ENCODE measurements at places on chromosomes 7 and 10.

GRCh38 chr7:130048906-130049305, 2.3 kb downstream of the ZC3HC1 start:
- H3K36me3 ChIP-seq, result peaks cover 13% of the 10 kb centered on the region
- H3K27ac ChIP-seq, result no peak overlapping the region
- H3K4me1 ChIP-seq, result peaks cover 10% of the 10 kb centered on the region

DNA sequence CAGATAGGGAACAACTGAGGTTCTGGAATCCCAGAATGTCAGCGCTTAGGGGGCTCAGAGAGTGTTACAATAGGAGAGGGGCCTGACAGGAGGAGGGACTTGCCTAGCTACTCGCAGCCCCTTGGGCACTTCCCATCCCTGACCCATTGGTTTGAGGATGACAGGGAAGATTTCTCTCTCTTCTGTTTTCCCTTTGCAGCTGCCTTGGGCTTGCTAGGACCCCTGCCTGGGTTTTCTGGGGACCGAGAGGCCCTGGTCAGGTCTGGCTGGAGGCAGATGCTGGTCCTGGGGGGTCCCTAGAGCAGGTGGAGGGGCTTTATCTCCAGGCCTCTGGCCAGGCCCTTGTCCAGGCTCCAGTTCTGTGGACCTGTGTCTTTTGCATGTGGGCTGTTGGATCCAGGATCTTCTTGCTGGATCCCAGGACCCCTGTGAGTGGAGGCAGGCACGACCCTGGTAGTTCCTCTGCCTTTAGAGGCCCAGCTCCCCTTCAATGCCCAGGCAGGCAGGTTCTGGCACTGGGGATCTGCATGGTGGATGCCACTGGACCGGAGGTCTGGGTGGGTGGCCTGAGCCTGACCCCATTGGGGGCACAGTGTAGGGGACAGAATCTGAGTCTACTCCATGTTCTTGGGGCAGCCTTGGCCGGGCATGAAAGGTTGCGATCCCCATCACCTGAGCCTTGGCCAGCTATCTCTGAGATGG, 26.9 kb downstream of the RAMP3 start:
- DNase-seq, result no peak
- peaks cover 4% of the 10 kb centered on the region for H3K27me3 ChIP-seq
- no peak overlapping the region for H3K27ac ChIP-seq
- H3K4me1 ChIP-seq, result no peaks in the 10 kb centered on the region
- no peak overlapping the region for H3K4me3 ChIP-seq
- no peaks in the 10 kb centered on the region for H3K36me3 ChIP-seq

GRCh38 chr7:137882261-137882668, 35.5 kb upstream of the DGKI start:
- peak; percentile 21 for DNase-seq
- peaks cover 44% of the 10 kb centered on the region for H3K4me1 ChIP-seq
- H3K36me3 ChIP-seq, result peaks cover 49% of the 10 kb centered on the region
- H3K27ac ChIP-seq, result peak overlapping the region; percentile 61
- H3K27me3 ChIP-seq, result no peaks in the 10 kb centered on the region

GRCh38 chr10:61847640-61848039, 53.9 kb upstream of the ARID5B start:
- H3K4me3 ChIP-seq, result no peak overlapping the region
- H3K36me3 ChIP-seq, result no peaks in the 10 kb centered on the region
- no peaks in the 10 kb centered on the region for H3K27me3 ChIP-seq
- H3K4me1 ChIP-seq, result peaks cover 5% of the 10 kb centered on the region

DNA sequence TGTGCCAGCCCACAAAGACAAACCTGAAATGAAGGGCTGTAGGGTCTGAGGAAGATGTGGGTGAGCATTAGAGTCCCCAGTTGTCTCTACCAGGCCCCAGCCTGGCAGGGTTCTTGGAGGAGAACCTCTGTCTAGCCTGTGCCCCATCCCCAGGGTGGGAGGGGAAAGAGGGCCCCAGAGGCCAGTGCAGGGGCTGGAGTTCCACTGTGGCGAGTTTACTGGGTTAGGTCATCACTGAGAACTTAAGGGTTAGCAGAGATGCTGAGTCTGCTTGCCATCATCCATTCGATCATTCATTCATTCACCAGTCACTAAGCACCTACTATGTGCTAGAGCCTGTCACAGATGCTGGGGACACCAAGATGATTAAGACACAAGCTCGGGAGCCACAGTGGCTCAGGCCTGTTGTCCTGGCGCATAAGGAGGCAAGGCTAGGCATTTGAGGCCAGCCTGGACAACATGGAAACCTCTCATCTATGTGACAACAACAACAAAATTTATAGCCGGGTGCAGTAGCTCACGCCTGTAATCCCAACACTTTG, 2.6 kb downstream of the ANKRD2 start:
- H3K27me3 ChIP-seq, result peaks cover 9% of the 10 kb centered on the region
- no peak for DNase-seq
- H3K4me3 ChIP-seq, result no peak overlapping the region
- no peak overlapping the region for H3K27ac ChIP-seq
- no peaks in the 10 kb centered on the region for H3K36me3 ChIP-seq

GRCh38 chr10:131227163-131227740, 84.3 kb downstream of the TCERG1L start:
- H3K4me1 ChIP-seq, result no peaks in the 10 kb centered on the region
- no peak for DNase-seq
- H3K27ac ChIP-seq, result no peak overlapping the region
- no peak overlapping the region for H3K4me3 ChIP-seq
- no peaks in the 10 kb centered on the region for H3K27me3 ChIP-seq

- no peak overlapping the region for H3K27ac ChIP-seq
- no peak overlapping the region for H3K4me3 ChIP-seq
- H3K27me3 ChIP-seq, result no peaks in the 10 kb centered on the region
- peaks cover 12% of the 10 kb centered on the region for H3K4me1 ChIP-seq
Observed at GRCh38 chr7:141974831-141975230, 1.3 kb upstream of the TAS2R38 start.

GRCh38 chr10:103395754-103396066, 565 bp downstream of the ATP5MK start:
- peaks cover 62% of the 10 kb centered on the region for H3K36me3 ChIP-seq
- peak overlapping the region; percentile 99 for H3K4me3 ChIP-seq
- no peak for DNase-seq

- no peak overlapping the region for H3K27ac ChIP-seq
- H3K4me3 ChIP-seq, result no peak overlapping the region
- no peaks in the 10 kb centered on the region for H3K36me3 ChIP-seq
- DNase-seq, result no peak
- no peaks in the 10 kb centered on the region for H3K4me1 ChIP-seq
- H3K27me3 ChIP-seq, result peaks cover 14% of the 10 kb centered on the region
Observed at GRCh38 chr7:78037603-78038002, 239.0 kb downstream of the PHTF2 start.

DNA sequence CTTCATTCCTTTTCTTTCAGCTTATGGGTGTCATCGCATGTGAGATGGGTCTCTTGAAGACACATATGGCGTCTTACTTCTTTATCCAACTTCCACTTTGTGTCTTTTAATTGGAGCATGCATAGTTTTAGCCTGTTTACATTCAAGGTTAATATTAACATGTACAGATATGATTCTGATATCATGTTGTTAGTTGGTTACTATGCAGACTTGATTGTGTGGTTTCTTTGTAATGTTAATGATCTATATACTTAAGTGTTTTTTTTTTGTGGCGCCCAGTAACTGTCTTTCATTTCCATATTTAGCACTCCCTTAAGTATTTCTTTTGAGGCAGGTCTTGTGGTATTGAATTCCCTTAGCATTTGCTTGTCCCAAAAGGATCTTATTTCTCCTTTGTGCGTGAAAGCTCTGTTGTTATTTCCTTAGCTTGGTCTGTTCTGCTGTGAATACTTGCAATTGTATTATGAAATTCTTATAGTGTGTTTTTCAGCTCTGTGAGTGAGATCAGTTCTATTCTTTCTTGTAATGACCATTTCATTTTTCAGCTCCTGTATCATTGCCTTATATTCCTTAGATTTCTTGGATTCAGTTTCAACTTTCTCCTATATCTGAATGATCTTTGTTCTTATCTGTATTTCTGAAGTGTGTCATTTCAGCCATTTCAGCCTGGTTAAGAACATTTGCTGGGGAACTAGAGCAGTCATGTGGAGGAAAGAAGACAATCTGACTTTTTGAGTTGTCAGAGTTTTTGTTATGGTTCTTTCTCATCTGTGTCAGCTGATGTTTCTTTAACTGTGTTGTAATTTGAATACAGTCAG, 88.4 kb downstream of the ABCA13 start:
- no peaks in the 10 kb centered on the region for H3K4me1 ChIP-seq
- H3K27ac ChIP-seq, result no peak overlapping the region
- H3K27me3 ChIP-seq, result no peaks in the 10 kb centered on the region
- H3K36me3 ChIP-seq, result peaks cover 4% of the 10 kb centered on the region
- no peak overlapping the region for H3K4me3 ChIP-seq
- DNase-seq, result no peak

- no peak for DNase-seq
- peaks cover 35% of the 10 kb centered on the region for H3K4me1 ChIP-seq
- H3K27me3 ChIP-seq, result peaks cover 18% of the 10 kb centered on the region
- H3K27ac ChIP-seq, result no peak overlapping the region
- no peaks in the 10 kb centered on the region for H3K36me3 ChIP-seq
Observed at GRCh38 chr10:3476186-3476585, 303.6 kb upstream of the PITRM1 start.

DNA sequence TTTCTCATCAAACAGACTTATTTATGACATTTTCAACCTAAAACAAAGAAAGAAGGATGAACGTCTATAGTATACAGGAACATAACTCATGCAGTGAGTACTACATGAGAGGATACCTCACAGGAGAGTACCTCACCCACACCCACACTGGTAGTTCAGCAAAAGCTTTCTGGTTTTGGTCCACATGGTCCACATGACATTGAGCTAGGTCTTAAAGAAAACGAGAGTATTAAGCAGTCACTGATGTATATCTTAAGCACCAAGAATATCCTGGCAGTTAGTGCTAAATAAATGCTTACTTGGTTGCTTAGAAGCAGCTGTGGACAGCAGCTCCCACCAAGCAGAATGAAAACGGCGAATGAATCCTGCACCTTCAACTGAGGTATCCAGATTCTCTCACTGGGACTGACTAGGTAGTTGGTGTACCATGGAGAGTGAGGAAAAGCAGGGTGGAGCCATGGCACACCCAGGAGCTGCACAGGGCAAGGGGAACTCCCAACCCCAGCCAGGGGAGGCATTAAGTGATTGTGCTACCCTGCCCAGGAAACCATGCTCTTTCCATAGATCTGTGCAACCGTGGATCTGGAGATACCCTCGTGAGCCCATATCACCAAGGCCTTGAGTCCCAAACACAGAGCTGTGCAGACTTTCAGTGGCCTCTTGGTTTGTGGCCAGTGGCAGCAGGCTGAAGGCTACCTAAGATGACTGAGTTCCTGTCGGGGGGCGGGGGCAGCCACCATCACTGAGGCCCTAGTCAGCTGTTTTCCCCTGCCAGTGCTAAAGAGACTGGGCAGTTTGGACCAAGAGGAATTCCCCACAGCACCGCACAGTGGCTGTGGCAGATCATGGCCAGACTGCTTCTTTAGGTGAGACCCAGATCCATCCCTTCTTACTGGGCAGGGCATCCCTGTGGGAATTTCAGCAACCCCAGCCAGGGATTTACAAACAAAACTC, 143.4 kb downstream of the SGMS1 start:
- no peaks in the 10 kb centered on the region for H3K4me1 ChIP-seq
- no peak for DNase-seq
- no peaks in the 10 kb centered on the region for H3K27me3 ChIP-seq
- peaks cover 27% of the 10 kb centered on the region for H3K36me3 ChIP-seq
- H3K4me3 ChIP-seq, result no peak overlapping the region

- H3K36me3 ChIP-seq, result peaks cover 5% of the 10 kb centered on the region
- no peak for DNase-seq
- H3K27me3 ChIP-seq, result no peaks in the 10 kb centered on the region
Observed at GRCh38 chr7:66689081-66689480, 51.5 kb upstream of the RABGEF1 start.

DNA sequence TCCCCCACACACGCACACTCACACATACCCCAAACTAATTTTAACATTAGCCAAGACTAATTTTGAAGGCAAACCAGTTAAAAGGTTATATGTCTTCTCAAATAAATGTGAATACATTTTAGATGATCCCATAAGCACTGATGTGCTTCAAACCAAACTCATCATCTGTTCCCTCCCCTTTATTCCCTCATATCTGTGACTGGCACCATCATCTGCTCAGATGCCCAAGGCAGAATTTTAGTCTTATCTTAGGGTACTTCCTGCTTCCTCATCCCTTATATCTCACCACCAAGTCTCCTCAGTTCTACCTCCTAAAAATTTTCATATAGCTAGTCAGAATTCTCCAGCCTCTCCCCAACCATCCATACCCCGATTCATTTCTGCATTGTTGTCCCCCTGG, 80.4 kb downstream of the UPF2 start:
- H3K36me3 ChIP-seq, result peaks cover 67% of the 10 kb centered on the region
- peak overlapping the region; percentile 18 for H3K27ac ChIP-seq
- H3K4me3 ChIP-seq, result no peak overlapping the region
- no peaks in the 10 kb centered on the region for H3K27me3 ChIP-seq
- no peak for DNase-seq

GRCh38 chr10:101817337-101818118, 716 bp downstream of the OGA start:
- H3K4me3 ChIP-seq, result peak overlapping the region; percentile 100
- H3K36me3 ChIP-seq, result peaks cover 35% of the 10 kb centered on the region
- H3K4me1 ChIP-seq, result peaks cover 65% of the 10 kb centered on the region
- peak overlapping the region; percentile 100 for H3K27ac ChIP-seq

GRCh38 chr7:114112806-114113205, 194.0 kb upstream of the PPP1R3A start:
- no peaks in the 10 kb centered on the region for H3K4me1 ChIP-seq
- H3K27me3 ChIP-seq, result no peaks in the 10 kb centered on the region
- DNase-seq, result no peak
- no peak overlapping the region for H3K27ac ChIP-seq
- H3K36me3 ChIP-seq, result no peaks in the 10 kb centered on the region

DNA sequence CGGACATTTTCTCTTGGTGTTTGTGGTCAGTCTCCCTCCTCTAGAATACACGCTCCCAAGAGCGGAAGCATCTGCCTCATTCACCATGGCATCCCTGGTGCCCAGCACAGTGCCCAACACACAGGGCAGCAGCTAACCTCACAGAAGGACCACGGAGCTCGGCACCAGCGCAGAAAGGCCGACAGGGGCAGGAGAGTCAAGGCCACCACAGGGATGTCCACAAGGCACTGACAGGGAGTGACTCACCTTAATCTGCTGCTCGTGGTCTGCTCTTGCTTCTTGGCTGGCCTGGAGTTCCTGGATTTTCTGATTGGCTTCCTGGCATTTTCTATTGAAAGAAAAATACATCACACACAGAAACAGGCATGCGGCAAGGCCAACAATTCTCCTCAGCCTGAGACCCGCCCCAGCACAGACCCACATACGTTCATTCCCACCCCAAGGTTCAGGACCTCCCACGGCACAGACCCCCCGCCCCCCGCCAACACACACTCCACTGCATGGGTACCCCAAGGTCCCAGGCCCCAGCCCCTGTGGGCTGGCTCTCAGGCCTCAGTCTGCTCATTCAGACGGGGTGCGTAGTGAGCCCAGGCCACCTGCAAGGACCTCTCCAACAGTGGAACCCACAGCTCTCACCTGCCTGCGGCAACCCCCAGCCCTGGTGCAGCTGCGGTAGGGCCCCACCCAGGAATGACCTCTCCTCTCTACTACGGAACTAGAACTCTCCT, 14.9 kb downstream of the MAD1L1 start:
- no peak for DNase-seq
- no peaks in the 10 kb centered on the region for H3K27me3 ChIP-seq
- no peak overlapping the region for H3K4me3 ChIP-seq

GRCh38 chr10:98832738-98833137, 386.0 kb upstream of the HPS1 start:
- no peaks in the 10 kb centered on the region for H3K27me3 ChIP-seq
- no peaks in the 10 kb centered on the region for H3K36me3 ChIP-seq
- DNase-seq, result no peak
- H3K27ac ChIP-seq, result no peak overlapping the region
- H3K4me3 ChIP-seq, result no peak overlapping the region
